ENCODE measurements at places on chromosomes 3 and 15. TPM values are rescaled to one million over a fixed set of nuclear protein-coding genes. Genes with fewer than 3 reads are reported as not detected.
A peak's percentile ranks its signal among the peaks of the same experiment; 100 is the strongest.

Gene CFAP20DC
- not detected for total RNA-seq

Gene GXYLT2
- 27.0 TPM for total RNA-seq

Gene FETUB
- total RNA-seq, result not detected

Gene SKOR1
- total RNA-seq, result 4.9 TPM

Gene FBXL22
- total RNA-seq, result 7.7 TPM

DNA sequence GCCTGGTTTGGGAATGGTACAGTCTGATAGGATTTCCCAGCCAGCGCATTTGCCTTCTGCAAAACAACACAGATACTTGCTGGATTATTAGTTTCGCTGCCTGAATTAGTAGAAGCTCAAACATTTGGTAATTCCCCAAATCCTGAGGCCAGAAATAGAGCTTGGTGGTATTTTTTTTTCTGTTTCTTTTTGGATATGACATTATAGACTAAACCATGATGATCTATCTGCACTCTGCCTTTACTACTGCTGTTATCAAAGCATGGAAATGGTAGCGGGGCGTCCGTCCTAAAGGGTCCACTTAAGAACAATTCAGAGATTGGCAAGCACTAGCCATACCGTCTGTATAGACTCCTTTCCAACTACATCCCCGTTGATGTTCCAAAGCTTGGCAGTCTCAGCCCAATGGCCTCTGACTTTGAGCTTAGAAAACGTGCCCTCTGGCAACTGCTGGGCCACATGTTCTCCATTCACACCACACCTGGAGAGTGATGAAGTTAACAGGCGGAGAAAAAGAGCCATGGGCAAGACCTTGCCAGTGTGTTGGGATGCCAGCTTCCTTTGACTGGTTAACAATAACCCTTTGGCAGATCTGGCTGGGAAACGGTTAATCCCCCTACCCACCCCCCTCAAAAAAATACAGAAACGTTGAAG is 241.0 kb upstream of the NR2F2 start:
- DNase-seq, result no peak

DNA sequence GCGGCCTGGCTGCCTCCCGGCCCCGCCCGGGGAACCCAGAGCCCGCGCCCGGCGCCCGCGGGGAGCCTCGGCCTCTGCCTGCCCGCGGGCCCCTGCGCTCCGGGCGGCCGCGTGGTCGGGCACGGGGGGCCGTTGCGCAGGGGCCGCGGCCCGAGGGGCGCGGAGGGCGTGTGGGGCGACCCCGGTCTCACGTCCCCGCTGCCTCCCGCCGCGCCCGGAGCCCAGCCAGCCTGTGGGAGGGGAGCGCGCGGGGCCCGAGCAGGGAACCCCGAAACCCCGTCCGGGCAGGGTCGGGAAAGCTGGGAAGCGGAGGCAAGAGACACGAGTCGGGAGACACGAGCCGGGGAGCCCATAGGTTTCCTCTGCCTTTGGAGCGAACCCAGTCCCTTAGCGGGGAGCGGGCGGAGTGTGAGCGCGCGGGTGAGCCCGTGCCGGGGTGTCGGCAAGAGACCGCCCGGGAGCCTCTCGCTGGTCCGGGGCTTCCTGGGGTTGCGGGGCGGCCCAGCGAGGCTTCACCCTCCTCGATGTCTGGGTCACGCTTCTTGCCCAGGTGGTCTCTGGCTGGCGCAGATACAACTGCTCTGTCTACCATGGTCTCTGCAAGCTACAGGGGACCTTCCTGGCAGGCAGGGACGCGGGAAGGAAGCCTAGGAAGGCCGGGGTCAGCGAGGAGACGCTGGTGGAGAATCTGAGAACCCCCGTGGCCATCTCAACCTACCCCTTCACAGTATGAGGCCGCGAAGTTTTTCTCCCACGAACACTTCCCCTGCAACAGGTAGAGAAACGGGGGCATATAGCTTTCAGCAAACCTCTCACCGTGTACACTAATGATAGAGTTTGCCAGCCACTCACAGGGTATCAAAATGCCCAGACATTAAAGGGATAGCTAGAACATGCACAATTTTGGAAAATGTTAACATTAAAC is 586 bp downstream of the LRRK1 start:
- peak; percentile 52 for DNase-seq

DNA sequence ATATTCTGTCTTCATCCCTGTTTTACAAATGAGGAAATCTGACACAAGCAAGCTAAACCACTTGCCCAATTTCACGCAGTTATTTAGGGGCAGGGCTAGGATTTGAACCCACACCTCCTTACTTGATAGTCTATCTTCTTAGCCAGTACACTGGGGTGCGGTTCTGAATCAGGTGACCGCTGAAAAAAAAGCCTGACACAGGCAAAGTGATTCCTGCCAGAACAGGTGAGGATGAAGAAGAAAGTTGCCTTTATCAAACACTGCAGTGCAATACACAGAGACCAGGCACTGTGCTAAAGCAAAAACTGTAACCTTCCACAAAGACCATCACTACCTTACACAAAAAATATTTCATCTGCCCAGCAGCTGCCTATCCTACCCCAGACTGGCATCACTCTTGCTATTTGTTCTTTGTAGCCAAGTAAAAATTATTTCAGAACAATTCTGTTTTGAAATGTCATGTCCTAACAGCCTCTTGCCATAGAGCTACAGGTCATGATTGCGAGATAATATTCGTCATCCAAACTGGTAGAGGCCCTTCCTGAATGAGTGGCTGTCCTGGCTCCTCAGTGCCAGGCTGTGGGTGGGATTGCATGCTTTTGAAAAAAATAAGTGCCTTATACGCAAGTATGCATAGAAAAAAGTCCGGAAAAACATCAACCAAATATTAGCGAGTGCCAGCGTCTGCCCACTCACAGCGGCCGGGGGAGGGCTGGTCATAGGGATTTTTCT is 142.3 kb upstream of the TPM1 start:
- no peak for DNase-seq

DNA sequence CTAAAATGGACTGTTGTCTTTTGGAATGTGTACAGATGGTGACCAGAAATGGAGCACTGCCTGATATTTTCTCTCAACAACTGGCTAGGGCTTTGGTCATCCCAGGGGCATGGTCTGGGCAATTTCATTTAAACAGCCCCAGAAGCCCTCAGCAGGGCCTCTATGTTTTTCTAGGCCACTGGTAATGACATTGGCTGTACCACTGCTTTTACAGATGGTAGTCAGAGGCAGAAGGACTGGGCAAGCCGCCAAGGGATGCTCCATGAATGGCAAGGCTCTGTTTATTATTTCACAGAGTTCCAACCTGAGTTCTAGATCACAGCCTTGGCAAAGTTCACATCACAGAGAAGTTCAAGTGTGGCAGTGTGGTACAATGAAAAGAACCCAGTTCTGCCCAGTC is 37.0 kb upstream of the LMCD1 start:
- DNase-seq, result no peak

GRCh38 chr3:56915966-56916586 is 114.3 kb upstream of the ARHGEF3 start:
- DNase-seq, result peak; percentile 37
